ENCODE measurements at places on chromosomes 16 and 17.

GRCh38 chr16:57873218-57873617 lies 70.9 kb upstream of the KIFC3 start:
- DNase-seq = no peak

- no peak for DNase-seq
Measured at GRCh38 chr16:77905374-77905920, 116.9 kb upstream of the CLEC3A start.

DNA sequence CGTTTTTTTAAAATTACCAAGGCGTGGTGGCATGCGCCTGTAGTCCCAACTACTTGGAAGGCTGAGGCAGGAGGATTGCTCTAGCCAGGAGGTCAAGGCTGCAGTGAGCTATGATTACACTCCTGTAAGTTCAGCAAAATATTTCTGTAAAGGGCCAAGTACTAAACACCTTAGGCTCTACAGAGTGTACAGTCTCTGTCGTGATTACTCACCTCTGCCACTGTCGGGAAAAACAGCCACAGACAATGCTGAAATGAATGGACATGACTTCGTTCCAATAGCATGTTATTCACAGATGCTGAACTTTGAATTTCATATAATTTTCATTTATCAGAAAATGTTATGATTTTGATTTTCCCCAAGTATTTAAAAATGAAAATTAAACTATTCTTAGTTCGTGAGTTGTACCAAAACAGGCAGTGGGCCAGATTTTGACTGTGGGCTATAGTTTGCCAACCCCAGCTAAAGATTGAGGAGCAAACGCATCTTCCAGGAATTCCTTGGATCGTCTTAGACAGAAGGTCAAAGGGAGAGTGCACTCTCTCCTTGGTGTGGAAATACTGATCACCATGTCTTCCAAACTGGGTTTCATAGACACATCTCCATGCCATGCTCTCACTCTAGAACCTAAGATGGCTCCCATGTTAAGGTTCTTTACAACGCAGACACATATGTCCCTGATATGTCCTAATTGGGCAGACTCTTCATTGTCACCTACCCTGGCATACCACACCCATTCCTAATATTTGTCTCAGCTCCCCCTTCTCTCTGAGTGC lies 89.5 kb downstream of the MARF1 start:
- no peak for DNase-seq

- DNase-seq = no peak
Measured at GRCh38 chr17:43217614-43218087, 6.0 kb downstream of the TMEM106A start.

DNA sequence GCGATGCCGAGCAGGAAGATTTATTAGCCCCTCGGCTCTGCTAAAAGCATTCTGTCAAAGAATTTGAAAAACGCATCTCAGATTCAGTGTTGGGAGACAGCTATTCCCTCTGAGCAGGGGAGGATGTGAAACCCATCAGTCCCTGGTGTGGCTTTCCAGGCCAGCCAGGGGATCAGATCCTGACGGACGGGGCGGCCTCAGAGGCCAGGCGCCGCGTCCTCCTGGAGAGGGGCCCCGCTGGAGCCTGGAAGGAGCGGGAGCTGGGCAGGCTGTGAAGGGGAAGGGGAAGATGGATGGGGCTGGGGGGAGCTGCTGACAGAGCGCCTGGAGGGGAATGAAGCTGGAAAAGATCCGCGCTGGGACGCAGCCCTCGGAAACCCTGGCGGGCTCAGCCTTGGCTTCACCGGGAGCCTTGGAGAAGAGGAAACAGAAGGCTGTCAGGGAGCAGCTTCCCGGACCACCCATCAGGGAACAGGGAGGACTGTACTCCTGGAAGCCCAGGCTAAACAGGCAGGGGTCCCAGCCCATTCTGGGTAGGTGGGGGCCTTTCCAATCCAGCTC lies 358.0 kb downstream of the C16orf95 start:
- no peak for DNase-seq

DNA sequence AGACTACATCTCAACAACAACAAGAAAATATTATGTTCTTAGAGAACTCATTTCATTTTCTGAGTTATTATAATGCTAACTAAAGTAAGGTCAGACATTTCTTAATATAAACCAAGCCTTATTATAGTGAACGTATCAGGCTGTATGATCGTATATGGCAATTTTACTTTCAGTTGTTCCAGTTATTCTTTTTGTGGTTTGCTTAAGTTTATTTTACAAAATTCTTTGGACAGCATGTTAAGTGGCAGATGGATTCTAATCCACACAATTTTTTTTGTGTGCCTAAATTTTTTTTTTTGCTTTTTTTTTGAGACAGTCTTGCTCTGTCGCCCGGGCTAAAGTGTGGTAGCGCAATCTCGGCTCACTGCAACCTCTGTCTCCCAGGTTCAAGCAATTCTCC lies 59.0 kb downstream of the VMP1 start:
- DNase-seq = no peak

DNA sequence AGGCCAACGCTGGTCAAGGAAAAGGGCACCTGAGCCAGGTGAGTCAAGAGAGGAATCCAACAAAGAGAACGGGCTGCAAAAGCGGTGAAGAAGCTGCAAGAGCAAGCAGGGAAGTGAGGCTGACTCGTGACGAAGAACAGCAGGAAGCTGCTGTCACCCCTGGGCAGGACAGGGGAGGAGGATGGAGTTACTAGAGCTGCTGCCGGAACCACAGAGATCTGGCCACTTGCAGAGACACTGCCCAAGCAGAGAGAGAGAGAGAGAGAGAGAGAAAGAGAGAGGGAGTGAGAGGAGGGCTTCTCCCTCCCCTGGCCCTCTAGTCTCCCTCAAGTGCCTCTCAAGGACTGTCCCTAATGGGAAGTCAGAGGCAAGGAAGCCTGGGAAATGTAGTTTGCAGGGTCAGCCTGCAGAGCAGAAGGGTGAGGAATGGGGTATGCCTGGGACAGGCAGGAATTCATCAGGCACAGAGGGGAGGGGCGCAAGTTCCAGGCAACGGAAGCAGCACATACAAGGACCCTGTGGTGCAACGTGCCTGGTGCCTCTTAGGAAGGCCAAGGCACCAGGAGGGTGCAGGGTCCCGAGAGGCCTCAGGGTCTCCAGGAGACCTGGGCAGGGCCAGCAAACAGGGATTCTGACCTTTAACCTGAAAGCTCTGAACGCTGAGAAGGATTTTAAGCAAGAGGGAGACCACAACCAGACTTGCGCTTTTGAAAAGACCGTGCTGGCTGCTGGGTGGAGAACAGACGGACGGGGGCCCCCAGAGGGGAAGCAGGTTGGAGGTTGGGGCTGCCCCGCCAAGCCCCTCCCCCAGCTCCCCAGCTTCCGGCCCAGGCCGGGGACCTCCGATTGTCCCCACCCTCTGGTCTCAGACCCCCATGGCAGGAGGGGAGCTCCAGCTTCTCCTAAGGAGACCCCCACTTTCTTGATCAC lies 45.8 kb upstream of the CIBAR2 start:
- DNase-seq = peak; percentile 5

DNA sequence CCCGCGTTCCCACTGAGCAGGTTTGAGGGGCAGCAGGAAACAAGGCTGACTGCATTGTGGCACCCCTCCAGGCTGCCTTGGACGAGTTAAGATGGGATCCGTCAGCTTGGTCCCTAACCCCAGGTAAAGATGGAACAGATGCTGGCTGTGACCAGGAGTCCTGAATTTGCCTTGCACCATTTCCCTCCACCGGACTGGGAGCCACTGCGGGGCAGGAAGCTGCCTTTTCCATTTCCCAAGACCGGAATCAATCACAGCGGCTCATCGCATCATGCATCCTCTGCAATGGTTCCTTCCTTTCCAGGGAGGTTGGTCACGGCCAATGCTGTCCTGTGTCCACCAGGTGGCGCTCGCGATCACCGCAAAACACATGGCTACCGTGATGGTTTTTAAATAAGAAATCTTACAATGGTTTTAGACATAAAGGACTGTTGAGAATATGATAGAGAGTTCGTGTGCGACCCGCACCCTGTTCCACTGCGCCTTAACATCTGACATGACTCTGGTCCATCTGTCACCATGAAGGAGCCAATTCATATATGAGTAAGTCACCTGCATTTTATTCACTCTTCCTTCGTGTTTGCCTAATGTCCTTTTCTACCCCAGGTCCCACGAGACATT lies 6.8 kb upstream of the MEAK7 start:
- DNase-seq = peak; percentile 71
